AG20443 (cell line): ENCODE measurements at places on chromosomes 11 and 22.
A peak's percentile ranks its signal among the peaks of the same experiment; 100 is the strongest.

GRCh38 chr11:46686886-46687795 is 13.3 kb downstream of the ARHGAP1 start:
- DNase-seq: peak; percentile 72

- peak; percentile 61 for DNase-seq
Measured at GRCh38 chr11:75851203-75851602, 36.2 kb downstream of the UVRAG start.

- DNase-seq: no peak
Measured at GRCh38 chr11:19580646-19581045, 132.0 kb upstream of the NAV2 start.

- peak; percentile 80 for DNase-seq
Measured at GRCh38 chr11:86459682-86460460, 85.2 kb downstream of the CCDC81 start.

DNA sequence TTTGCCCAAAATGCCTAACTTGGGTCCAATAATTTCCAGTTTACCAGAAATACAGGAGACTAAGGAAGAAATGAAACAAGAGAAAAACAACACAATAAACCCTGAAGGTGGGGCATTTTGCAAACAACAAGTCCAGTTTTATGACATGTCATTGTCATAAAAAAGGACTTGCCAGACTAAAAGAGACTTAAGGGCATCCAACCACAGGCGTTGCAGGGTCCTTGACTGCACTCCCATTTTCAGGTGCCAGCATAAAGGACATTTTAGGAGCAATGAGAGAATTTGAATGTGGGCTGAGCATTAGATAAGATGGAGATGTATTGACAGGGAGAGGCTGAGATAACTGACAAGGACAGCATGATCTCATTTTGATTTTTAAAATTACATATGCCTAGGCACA is 28.1 kb upstream of the DAGLA start:
- no peak for DNase-seq

DNA sequence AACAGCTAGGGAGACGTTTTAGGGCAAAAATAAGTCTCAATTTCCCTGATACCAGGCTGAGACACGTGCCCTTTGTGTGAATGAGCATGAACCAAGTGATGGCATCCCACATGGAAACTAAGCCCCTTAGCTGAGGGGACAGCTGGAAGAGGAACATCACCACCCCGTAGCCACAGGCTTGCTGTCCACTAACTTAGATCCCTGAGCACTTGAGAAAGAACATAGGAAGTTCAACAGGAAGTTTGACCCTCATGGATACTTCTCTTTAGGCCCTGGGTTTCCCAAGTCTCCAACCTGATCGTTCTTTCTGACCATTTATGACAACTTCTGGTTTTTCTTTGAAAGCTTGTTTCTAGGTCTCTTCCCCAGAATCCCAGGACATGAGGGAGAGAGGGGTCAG is 11.6 kb upstream of the CKAP5 start:
- DNase-seq: no peak

GRCh38 chr22:29510542-29510941 is 30.5 kb downstream of the NEFH start:
- DNase-seq: no peak

- DNase-seq: no peak
Measured at GRCh38 chr11:12846786-12847615, 162.1 kb upstream of the RASSF10 start.

DNA sequence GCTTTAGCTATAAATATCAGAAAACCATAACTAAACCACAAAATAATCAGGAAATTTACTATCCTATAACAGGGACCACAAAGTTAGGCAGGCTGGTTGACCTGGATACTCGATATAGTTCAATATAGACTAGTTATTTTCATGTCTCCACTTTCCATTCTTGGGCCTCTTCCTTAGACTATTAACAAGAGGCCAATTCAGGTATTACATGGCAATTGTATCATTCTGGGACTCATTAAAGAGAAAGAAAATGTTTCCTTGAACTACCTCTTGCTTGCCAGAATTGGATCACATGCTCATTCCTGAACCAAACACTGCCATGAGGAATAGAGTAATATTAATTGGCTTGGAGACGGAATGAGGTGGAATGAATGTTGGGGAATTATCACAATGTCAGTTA is 76.0 kb downstream of the EIF3M start:
- DNase-seq: no peak

DNA sequence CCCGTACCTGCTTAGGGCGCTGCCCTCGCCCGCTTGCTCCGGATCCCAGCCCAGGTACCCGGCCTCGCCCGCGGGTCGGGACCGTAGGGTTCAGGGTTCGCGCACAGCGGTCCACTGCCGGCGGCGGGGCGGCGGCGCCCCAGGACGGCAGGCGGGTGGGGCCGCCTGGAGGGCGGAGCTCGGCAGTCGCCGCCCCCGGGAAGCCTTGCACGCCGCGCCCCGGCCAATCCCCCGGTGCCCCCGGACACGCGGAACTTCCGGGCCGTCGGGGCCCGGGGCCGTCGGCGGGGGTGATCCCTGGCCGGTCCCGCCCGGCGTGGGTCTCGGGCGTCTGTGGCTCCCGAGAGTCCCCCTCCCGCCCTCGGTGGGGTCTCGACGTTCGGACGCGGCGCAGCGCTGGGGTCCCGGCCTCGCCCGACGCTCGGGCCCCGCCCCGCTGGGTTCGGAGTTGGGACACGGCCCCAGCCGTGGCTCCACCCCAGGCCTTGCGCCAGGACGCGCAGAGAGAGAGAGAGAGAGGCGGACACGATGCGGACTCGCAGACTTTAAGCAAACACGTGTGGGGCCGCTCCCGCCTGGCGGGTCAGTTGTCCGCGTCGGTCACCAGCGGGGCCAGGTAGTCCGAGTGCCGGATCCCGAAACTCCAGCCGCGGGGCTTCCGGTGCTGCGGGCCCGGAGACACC is at the start of gene TYMP:
TYMP (minus strand) TSS at position 116 of the 683 bp plus-strand sequence. CDS start 303 bp downstream, outside the sequence.
- DNase-seq: peak; percentile 89

- DNase-seq: peak; percentile 23
Measured at GRCh38 chr11:122258446-122259194, 142.6 kb upstream of the BLID start.

GRCh38 chr22:46009730-46010129 is 32.8 kb upstream of the WNT7B start:
- DNase-seq: no peak

DNA sequence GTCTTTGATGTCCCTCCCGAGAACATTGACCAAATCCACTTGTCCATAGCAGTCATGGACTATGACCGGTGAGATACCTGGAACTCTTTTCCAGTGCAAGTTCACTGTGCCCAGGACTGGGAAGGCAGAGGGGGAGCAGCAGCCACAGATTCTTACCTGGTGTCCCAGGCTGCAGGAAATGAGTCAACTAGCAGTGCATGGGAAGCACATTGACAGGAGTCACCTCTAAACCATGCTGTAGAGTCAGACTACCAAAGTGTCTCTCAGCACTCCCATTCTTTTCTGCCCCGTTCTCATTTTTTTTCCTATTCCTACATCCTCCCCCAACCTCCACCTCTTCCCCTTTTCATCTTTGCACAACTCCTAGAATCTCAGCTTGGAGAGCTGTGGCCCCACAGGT is 67.2 kb upstream of the OLFML1 start:
- DNase-seq: no peak

DNA sequence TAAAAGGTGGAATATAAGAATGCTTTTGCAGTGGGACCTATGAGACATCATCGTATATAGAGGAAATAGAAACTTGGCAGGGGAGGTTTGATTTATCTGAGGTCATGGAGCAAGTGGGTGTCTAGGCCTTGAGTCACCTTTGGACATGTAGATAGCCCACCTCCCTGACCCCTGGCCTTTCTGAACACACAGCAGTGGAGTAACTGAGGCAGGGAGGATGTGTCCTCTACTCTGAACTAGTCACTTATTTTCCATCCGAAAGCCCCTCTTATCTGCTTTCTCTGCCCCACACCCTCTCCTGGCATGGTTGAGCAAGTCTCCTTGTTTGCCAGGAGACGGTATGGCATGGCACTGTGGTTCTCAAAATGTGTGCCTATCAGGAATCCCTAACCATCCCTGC is 7.9 kb downstream of the CD82 start:
- no peak for DNase-seq

DNA sequence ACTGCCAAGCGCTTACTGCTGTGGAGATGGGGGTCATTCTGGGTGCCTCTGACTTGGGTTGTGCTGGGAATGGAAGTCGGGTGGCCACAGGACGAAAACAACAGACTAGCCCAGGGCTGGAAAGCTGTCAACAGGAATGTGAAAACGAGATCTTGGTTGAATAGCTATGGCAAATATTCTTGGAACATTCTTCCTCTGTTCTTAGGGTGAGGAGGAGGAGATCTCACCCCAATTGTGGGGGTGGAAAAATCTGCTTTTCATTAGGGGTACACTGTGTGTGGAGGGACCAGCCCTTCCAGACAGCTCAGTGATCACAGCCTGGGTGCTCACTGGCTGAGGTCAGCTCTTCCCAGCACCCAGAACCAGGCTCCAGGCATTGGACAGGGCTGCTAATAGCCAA is 52.0 kb upstream of the PRSS23 start:
- DNase-seq: peak; percentile 58

GRCh38 chr22:49765091-49765771 is 62.4 kb downstream of the BRD1 start:
- no peak for DNase-seq

GRCh38 chr11:68406324-68407313 is 53.9 kb upstream of the PPP6R3 start:
- DNase-seq: no peak

DNA sequence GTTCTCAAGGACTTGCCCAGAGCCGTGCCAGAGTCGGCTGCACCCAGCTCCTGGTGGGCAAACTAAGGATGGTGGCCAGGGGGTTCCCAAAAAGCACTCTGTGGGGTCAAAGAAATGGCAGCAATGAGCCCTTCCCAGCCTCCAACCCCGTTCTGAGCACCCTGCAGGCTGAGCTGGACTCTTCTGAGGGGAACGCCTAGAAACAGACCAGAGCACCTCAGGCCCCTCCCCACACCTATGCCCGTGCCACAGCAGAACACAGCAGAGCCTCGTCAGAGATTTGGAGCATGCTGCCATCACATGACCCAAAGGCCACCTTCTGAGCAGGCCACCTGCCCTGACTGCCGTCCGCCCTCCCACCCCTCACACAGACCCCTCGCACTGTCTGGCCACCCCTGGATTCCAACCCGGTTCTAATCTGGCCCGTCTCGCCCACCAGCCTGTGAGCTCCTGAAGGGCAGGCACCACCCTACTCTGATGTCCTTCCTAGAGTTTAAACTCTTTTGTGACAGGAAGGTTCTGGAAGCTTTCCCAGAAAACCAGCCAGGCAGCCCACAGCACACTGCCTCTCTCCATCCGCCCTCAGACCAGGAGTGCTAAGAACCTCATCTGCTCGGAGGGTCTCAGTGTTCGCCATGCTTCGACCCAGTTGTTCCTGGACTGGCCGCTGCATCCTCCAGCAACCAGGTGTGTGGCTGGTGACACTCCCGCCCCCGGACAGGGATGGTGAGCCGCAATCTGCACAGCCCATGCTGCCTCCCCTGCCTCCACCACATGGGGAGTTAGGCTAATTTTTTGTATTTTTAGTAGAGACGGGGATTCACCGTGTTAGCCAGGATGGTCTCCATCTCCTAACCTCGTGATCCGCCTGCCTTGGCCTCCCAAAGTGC is 97.6 kb downstream of the CELSR1 start:
- no peak for DNase-seq

- peak; percentile 68 for DNase-seq
Measured at GRCh38 chr11:102971766-102972165, 16.2 kb upstream of the MMP13 start.

GRCh38 chr11:132080127-132080526 is 709.7 kb downstream of the NTM start:
- DNase-seq: no peak

- DNase-seq: no peak
Measured at GRCh38 chr11:13970986-13971385, 8.5 kb downstream of the SPON1 start.

GRCh38 chr22:27538666-27539065 is 262.9 kb downstream of the MN1 start:
- DNase-seq: no peak
